Islet precursor cell (in vitro differentiated cells): ENCODE measurements at places on chromosomes 3 and 15.

- DNase-seq: no peak
These were observed 75.7 kb downstream of the FNDC3B start for GRCh38 chr3:172115059-172115458.

GRCh38 chr3:196184881-196185280 is 26.3 kb downstream of the ZDHHC19 start:
- DNase-seq: no peak

- DNase-seq: no peak
These were observed 122.0 kb upstream of the ATP10A start for GRCh38 chr15:25985165-25985564.

- DNase-seq: no peak
These were observed 35.0 kb upstream of the VGLL3 start for GRCh38 chr3:87025661-87026645.

- no peak for DNase-seq
These were observed 466.3 kb upstream of the EPHA3 start for GRCh38 chr3:88641033-88641604.

- no peak for DNase-seq
These were observed 4.5 kb upstream of the MASP1 start for GRCh38 chr3:187296058-187296457.

GRCh38 chr3:7025581-7026300 is 164.8 kb downstream of the GRM7 start:
- no peak for DNase-seq

DNA sequence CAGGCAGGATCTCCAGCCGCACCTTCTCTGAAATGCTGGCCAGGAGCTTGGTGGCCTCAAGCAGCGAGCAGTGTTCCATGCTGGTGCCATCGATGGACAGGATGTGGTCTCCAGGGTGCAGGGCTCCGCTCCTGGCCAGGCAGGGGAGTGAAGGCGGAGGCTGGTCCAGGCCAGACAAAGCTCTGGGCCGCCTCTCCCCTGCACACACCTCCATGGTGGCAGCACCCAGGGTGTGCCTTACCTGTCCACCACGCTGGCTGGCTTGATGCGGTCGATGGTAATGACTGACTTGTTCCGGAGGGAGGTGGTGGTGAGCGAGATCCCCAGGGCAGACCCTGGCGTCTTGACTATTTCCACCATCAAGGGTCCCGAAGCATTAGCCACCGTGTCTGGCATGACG is 20.0 kb downstream of the GRIP2 start:
- peak; percentile 54 for DNase-seq

- no peak for DNase-seq
These were observed 13.3 kb downstream of the ITIH4 start for GRCh38 chr3:52817221-52817620.

DNA sequence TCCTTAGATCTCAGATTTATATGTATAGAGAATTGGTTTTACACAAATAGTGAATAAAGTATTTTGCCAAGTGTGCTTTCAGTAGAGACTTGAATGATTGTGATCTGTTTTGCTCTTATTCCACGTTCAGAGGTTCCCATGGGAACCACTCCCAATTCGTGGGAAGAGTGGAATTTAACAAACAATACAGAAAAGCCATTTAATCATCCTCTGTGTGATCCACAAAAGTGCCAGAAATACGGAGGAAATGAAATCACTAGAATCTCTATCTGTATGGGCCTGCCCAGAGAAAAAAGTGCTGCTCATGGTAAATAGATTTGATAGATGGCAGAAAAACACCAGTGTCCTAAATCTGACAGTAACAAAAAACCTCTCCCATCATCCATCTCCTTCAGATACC is 56.0 kb downstream of the CNTN4 start:
- no peak for DNase-seq

DNA sequence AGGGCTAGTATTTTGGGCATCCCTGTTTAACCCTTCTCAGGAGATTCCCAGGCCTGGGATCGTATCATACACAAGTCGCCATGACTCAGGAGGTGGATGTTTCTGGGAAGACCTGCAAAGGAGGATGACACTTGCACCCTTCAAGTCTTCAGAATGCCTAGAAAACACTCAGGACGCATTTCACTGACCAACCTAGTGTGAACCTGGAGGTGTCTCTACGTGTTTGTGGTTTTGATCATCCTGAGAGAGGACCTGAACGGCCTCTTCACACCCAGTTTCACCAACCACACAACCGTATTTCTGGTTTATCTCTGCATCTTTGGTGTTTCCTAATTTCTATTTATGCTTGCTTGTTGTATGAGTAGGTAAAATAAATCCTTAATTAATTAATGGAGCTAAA is 2.8 kb upstream of the CLDND1 start:
- DNase-seq: no peak

DNA sequence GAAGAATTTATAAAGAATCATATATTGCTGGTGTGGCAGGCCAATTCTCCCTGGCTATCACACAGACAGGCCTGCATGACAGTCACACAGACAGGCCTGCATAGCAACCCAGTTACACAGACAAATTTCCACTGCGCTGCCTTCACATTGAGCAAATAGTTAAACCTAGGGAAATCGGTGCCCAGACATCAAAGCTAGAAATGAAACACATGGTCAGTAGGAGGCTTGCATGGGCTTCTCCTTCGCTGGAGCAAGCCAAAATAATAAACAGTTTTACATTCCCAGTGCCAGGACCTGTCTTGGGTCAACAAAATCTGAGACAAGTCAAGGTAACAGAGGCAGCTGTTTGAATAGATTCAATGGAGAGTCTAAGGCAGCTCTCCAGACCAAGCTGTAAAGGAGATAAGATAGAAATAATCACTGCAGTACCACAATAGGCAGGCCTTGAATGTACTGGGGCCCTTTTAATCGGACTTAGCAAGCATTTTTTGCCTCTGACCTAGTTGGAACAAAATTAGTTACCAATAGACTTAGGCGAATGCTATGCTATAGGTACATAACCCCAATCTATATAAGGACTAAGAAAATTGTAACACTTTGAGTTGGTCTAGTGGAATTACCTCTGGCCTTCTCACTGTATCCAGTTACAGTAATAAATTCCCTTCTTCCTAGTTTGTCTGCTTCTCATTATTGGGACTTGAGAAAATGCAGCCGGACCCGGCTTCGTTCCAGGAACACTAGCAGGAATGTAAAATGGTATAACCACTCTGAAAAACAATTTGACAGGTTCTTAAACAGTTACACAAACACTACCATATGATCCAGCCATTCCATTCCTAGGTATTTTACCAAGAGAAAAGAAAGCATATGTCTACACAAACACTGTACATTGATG is 274.7 kb upstream of the UBE2E2 start:
- no peak for DNase-seq

GRCh38 chr15:95451938-95452337 is 878.6 kb upstream of the NR2F2 start:
- DNase-seq: no peak

DNA sequence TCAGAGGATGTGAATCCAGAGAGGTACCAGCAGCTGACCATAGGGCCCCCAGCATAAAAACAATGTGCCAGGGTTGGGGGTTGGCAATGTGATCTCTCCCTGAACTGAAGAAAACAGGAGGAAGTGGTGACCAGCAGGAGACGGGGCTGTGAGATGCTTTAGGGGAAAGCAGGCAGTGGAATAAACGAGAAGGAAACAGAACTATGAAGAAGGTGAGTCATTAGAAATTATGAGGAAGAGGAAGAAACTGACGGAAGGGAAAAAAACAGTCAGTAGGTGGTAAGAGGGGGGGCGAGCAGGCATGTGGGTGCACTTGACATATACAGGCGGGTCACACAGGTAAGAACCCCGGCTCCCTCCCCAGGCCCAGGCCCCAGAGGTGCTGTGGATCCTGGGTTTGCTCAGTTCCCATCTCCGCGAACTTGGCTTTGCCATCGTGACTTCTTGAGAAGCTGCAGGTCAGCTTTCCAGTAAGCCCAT is 42.2 kb upstream of the B3GNT5 start:
- DNase-seq: no peak

GRCh38 chr3:102484363-102484762 is 49.5 kb downstream of the ZPLD1 start:
- no peak for DNase-seq

DNA sequence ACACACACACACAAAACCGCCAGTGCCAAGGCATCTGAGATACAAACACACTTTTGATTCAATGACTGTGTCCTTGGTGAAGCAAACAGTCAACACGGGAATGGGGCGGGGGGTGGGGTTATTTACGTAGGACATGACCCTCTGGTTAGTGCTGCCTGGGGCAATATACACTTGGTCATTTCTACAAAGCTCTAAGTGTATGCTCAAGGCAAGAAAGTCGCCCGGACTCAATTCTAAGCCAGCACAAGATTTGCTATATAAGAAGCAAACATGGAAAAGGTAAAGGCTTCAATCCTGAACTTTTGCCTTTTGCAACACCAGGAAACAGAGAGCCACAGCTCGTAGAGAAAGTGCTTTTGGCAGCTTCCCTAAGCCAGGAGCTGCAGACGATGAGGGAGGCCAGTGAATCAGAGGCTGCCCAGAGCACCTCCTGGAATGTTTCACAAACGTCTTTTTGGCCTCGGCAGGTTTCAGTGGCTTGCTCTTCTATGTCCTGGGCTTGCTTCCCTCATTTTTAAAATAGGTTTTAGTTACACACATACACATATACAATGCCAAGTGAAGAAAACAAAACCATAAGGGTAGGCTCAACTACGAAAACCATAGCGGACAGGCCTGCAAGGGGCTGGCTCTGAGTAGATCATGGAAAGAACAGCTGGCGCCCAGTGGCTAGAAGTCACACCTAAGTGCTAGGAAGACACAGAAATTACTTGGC is 73.6 kb downstream of the TM4SF4 start:
- DNase-seq: peak; percentile 85

DNA sequence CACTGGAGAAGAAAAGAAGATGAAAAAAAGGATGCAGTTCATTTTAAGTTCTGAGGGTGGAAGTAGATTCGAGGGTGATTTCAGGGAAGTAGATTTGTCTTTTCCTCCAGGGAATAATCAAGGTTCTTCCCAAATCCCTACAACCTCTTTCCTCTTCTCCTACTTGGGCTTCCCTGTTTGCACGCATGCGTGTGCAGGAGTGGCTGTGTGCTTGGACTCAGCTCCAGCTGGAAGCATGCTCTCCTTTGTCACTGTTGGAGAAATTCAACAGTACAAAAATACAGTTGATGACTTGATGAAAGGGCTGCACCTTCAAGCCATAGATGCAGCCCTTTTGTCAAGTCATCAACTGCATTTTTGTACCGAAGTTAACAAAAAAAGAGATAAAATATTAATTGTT is 3.8 kb downstream of the OR5K2 start:
- no peak for DNase-seq

DNA sequence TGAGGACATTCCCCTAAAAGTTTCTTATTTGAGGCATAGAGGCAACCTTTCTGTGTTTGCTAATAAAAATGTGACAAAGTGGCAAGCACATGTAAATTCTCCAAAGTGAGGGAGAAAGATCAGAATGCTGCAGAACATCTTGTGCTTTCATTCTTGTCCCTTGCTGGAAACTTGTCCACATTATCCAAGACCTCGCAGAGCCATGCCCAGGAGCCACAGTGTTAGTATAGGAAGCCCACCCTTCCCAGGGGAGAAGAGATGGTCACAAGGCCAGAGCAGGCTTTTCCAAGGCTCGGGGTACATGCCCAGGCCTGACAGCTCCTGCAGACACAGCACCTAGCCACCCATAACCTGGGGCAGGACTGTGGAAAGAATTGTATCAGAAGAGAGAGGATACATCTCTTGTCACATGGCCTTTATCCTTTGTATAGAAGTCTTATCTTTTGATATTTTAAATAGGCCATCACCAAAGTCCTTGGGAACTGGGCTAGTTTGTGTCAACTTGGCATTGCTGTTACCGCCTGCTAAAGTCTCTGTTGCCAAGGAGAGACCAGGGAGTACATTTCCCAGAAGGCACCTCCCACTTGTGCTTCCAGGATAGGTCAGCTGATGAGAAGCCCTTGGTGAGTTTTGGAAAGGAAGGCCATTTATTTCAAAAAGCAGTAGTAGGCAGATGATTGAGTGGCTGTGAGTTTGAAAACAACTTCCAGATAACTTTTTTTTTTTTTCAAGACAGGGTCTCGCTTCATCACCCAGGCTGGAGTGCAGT is 10.5 kb downstream of the DLEC1 start:
- DNase-seq: no peak

DNA sequence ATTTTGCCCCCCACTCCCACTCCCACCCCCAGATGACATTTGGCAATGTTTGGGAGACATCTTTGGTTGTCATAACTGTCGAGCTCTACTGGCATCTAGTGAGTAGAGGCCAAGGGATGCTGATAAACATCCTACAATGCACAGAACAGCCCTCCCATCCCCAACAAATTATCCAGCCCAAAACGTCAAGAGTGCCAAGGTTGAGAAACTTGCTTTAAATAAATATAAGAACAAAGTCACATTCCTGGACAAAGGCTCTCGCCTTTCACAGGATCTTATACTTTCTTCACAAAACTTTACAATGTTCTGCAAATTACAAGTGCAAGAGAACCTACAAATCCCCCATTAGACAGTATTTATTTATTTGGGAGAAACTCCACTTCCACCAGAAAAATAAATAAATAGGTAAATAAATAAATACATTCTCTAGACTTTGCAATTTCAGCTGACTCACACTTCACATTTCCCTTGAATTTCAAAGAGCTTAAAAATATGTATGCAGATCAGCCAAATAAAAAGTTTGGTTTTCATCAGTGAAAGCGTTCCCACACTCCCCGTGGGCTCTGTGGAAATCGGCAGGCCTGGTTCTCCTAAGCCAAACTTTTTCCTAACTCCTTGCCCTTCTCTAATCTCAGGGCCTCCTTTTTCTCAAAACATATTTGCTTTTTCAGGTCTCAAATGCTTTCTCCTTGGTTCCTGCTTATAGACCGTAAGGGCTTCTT is 12.7 kb upstream of the CPA3 start:
- no peak for DNase-seq

DNA sequence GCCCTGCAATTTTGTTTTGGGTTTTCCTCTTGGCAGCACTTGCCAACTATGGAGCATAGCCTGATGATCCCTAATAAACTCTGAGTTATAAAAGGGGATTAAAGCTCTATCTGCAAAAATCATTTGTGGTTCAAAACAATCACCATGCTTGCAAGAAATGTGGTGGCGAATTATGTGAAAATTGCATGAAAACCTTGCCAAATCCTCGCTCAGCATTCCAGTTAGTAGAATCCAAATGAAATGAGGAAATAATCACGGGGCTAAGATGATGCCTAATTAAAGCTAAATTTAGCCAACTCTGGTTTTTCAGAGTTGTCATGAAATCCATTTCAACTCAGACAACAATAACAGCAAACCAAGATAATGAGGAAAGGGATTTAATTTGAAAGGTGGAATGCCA is 73.0 kb upstream of the PROK2 start:
- no peak for DNase-seq
